Stimulated activated CD8-positive, alpha-beta memory T cell treated with anti-CD3 and anti-CD28 coated beads, Interleukin-4, amount 100 ng/mL, for 1 hour (primary cell): ENCODE measurements at places on chromosomes 3 and 15.
A peak's percentile ranks its signal among the peaks of the same experiment; 100 is the strongest.

- no peak for DNase-seq
Observed at GRCh38 chr15:65881766-65882434, 12.6 kb downstream of the RAB11A start.

GRCh38 chr15:42402455-42403205 is 43.3 kb downstream of the CAPN3 start:
- no peak for DNase-seq

- no peak for DNase-seq
Observed at GRCh38 chr15:31157644-31158069, 56.1 kb upstream of the TRPM1 start.

DNA sequence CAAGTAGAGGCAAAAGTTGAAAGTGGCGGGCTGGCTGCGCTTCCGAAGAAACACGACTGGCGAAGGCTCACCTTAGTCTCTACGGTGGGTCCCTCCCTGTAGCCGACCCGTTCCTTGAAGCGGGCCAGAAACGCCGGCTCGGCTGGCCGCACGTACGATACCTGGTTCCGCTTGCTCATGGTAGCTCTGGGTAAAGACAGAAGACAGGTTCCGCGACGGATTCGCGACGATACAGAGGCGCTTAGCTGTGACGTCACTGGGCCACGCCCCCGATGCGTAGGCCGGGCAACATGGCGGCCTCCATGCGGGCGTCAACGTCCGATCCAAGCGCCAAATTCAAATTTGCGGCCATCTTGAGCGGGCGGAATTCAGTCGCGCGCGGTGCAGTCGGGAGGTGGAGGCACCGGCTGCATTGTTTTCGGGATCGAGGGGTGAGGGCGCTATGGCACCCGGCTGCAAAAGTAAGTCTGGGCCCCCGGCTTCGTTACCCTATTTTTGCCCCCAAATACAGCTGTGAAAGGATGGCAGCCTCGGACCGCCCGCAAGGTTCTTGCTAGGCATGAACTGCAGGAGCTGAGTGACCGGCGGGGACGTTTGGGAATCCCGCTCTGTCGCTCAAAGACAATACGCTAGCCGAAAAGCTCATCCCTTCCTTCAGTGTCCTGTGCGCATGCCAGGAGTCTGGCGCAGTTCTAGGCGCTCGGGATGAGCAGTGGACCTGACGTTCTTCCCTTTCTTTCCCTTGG is at the start of the genes KIAA1143 and KIF15:
Gene KIAA1143 (minus strand): TSS at position 196 of the 746 bp plus-strand sequence. CDS start 17 bp downstream, at position 179.
Gene KIF15 (plus strand): TSS at position 371 of the 746 bp plus-strand sequence. CDS start 72 bp downstream, at position 443.
- DNase-seq = peak; percentile 96

GRCh38 chr15:90241343-90242192 is 7.6 kb downstream of the GDPGP1 start:
- DNase-seq = no peak

DNA sequence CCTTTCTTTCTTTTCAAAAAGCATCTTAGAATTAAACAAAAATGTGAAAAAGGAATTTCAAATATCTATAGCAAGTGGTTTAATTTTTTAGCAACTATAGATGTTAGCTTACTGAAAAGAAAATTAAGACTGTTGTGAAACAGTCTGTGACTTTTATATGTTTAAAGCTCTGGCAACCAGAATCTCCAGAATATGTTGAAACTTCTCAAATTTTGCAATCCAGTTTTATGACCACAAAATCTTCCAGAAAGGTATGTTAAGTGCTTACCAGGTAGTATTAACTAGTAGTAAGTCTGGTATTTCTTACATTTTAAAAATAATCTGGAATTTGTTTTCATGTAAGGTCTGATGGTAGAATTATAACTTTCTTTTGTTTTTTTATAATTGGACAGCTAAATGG is 235.0 kb downstream of the SLC9A9 start:
- DNase-seq = no peak

GRCh38 chr15:79209690-79210089 is 72.8 kb upstream of the ANKRD34C start:
- no peak for DNase-seq

- DNase-seq = no peak
Observed at GRCh38 chr3:174675406-174675805, 183.7 kb upstream of the NAALADL2 start.

- DNase-seq = no peak
Observed at GRCh38 chr15:22902046-22902445, 63.6 kb downstream of the NIPA2 start.

- DNase-seq = no peak
Observed at GRCh38 chr15:73691396-73691795, 7.2 kb downstream of the CD276 start.

DNA sequence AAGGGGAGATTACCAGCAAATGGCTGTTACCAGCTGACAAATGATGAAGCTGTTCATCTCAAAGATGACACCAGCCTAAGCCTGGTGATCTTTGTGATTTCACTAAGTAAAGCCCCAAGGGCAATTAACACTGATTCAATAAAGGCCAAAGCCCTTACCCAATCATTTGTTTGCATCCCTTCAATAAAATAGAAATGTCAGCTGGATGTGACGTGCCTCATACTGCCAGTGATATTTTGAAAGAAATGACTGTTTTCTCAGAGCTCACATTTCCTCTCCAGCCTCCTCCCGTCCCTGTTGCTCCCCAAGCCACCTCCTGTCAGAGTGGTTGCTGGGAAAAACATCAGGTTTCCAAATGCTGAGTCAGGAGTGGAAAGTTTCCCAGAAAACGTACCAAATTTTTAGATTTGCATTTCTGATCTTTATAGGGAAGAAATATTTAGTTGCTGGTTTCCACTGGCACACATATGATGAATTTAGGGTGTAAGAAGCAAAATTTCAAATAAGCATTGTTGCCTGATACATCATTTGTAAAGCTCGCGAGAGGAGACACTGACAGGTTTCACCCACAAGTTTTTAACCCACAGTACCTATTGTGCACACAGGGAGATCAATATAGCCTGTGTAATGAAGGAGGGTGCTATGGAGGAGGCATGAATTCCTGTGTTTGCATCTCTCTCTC is 21.0 kb downstream of the C2CD4A start:
- no peak for DNase-seq

GRCh38 chr15:30973379-30973778 is 18.0 kb downstream of the MTMR10 start:
- no peak for DNase-seq

DNA sequence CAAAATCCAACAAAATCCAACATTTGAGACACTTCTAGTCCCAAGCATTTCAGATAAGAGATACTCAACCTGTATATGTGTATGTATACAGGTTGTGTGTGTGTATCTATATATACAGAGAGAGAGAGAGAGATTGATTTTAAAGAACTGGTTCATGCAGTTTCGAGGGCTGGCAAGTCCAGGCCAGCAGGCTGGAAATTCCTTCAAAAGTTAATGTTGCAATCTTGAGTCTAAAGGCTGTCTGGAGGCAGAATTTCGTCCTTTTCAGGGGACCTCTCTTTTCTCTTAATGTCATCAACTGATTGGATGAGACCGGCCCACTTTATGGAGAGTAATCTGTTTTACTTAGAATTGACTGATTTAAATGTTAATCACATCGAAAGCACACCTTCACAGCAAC is 199.6 kb upstream of the IL12A start:
- DNase-seq = no peak

- DNase-seq = no peak
Observed at GRCh38 chr15:98150084-98150483, 189.6 kb downstream of the ARRDC4 start.

DNA sequence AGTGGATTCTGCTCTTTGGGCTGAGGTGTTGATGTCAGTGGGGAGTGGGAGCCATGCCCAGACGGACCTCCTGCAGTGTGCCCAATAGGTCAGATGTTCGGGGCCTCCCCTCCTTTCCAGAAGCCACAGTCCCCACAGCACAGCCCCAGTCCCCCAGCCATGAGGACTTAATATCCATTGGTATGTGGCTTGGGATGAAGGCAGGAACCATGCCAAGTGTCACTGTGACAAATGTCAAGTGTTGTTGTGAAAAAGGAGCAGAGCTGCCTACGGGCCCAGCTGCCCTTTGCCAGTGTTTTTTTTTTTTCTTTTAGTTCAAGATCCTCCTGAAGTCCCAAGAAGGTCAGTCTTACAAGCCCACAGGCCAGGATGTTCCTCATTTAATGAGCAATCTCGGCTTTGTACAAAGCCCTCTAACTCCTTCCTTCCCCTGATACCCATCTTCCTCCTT is 12.2 kb downstream of the SEMA3G start:
- DNase-seq = no peak

- no peak for DNase-seq
Observed at GRCh38 chr3:11928381-11928780, 75.8 kb upstream of the SYN2 start.

DNA sequence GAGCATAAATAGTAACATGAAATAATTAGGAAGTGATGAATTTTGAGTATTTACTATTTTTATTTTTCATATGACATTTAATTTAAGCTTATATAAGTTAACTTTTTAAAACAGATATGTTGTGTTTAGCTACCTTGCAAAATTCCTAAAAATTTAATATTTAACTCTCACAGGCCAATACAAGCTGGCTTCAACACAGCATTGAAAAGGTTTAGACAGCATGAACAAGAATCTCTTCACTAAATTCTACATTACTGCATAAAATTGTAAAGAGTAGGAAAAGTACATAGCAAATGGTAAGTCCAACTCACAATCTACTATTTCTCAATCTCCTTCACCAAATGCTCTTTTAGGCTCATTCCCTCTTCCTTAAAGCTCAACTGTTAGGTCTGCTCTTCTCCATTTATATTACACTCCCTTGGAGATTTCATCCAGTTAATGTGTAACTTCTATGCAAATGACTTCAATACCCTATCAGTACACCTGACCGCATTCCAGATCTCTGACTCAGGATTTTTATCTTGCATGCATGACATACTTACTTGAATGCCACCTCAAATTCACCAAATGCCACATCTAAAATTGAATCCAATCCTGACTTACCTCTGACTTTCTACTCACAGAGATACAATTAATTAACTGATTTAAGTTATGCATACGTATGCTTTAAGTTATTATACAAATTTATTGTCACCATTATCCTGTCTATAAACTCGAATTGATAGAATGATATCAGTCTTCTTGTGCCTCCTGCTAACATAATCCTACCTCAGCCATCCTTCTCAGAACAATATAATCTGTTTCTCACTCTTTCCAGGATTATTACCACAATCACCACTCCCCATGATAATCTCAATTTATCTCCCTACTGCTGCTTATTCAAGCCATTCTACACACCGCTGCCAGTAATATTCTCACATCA is 127.0 kb downstream of the STAG1 start:
- DNase-seq = no peak

- DNase-seq = no peak
Observed at GRCh38 chr3:49805367-49805782, 2.3 kb downstream of the INKA1 start.

GRCh38 chr3:39408493-39409372 is 2.2 kb downstream of the RPSA start:
- no peak for DNase-seq

GRCh38 chr15:33500432-33501195 is 189.8 kb downstream of the RYR3 start:
- DNase-seq = no peak

- DNase-seq = no peak
Observed at GRCh38 chr3:79314544-79314943, 453.3 kb downstream of the ROBO1 start.

DNA sequence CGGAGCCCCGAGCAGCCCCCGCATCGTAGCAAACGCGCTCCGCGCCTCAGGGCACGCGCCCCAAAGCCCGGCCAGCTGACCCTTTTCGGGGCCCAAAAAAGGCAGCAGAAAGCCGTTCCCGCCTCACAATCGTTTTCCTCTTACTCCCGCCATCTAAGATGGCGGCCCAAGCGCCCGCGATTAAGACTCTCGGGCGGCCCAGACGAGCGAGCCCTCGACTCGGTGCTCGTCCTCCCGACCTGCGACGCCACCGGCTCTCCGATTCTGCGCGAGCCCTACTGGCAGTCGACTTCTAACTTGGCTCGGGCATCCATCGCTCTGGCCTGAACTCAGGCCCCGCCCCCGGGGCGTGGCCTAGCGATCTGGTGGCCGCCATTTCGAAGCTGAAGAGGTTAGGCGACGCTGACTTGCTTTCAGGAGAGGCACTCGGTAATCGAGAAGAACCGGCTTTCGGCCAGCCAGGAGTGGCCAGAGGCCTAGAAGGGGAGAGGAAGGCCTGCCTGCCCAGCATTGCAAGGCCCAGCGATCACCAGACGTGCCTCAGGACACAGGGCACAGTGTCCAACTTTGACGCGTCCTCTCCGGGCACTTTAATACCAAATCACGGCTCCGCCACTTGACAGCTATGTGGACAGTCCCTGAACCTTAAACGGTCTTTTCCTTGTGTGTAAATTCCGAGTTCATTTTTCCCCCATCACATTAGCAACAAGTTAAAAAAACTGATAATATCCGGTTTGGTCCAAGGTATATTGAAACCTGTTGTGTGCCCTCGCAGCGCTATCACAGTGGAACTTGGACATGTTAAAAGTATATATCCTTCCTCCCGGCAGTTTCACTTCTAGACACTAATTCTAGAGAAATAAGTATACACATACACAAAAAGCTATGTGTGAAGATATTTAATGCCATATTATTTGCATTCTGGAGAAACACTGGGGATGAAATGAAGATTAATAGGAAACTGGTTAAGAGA is at the start of gene RAF1:
Gene RAF1 (minus strand): TSS at position 182 of the 973 bp plus-strand sequence. CDS start 45,396 bp downstream, outside the sequence.
- peak; percentile 93 for DNase-seq

- no peak for DNase-seq
Observed at GRCh38 chr3:146747928-146748327, 142.8 kb upstream of the PLSCR5 start.

- DNase-seq = no peak
Observed at GRCh38 chr3:58167431-58168351, 43.1 kb downstream of the DNASE1L3 start.

GRCh38 chr3:99967796-99968195 is 146.5 kb downstream of the FILIP1L start:
- no peak for DNase-seq
